ENCODE measurements at places on chromosomes 5 and 9.

DNA sequence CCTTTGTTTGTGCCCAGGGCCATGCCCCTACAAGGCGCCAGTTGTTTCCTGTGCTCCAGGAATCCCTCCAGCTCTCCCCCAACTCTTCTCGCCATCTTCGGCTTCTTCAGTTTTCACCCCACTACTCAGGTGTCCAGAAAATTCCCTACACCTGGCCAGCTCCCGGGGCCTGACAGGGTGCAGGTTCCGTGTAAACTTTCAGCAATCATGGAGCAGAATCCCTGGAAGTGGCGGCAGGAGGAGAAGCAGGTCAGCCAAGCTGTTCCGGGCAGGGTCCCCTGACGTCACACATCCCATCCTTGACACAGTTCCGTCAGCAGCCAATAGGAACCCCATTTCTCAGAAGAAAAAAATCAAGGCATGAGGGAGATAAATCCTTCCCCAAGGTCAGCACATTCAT, 12.2 kb upstream of the ADGRD2 start:
- no peak for DNase-seq

DNA sequence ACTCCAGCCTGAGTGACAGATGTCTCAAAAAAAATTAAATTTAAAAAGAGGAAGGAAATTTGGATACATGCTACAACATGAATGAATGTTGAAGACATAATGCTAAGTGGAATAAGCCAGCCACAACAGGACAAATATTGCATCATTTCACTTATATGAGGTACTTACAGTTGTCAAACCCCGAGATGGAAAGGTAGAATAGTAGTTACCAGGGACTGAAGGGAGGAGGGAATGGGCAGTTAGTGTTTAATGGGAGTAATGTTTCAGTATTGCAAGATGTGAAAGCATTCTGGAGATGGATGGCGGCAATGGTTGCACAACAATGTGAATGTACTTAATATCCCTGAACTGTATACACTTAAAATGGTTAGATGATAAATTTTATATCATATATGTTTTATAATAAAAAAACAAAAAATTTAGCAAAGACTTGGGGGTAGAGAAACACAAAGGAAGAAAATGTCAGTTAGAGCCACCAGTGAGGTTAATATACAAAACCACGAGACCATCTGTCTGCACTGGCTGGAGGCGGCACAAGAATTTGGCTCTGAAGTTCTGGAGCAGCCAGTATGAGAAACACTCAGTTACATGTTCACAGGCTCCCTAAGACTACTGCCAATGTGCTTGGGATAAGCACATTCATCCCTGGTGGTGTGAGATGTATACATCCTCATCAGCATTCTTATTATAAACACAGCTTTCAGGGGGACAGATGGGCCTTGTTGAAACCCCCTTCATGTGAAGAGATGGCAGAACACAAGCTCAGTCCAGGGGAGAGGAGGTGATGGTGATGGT, 37.0 kb upstream of the RPS23 start:
- no peak for DNase-seq

DNA sequence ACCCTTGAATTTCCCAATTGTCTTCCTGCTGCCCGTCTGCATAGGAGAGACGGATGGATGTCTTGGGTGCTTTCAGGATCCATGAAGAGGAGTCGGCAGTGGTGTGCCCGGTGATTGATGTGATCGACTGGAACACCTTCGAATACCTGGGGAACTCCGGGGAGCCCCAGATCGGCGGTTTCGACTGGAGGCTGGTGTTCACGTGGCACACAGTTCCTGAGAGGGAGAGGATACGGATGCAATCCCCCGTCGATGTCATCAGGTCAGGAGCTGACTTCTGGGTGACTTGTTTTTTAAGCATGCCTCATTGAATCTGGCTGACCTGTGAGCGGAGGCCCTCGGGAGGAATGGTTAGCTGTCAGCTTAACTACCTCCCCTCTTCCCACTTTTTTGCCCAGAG, 24.2 kb downstream of the GALNT12 start:
- DNase-seq, result no peak

DNA sequence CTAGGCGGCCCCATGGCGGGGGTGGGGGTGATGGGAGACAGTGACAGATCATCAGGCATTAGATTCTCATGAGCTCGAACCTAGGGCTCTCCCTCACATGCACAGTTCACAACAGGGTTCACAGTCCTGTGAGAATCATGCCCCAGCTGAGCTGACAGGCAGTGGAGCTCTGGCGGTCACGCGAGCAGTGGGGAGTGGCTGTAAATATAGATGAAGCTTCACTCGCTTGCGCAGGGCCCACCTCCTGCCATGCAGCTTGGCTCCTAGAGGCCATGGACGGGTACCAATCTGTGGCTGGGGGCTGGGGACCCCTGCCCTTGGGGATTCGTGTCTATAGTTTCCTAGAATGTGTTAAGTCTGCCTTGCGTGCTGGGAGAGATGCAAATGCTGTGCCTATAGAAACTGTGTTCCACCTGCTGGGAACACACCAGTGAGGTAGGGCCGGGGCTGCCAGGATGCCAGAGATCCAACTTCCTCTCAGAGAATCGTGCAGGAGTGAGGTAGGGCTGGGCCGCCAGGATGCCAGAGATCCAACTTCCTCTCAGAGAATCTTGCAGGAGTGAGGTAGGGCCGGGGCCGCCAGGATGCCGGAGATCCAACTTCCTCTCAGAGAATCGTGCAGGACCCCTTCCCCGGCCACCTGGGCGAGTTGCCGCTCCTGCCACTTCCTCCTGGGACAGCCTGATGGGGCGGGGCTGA, 14.1 kb upstream of the EXOC3 start:
- no peak for DNase-seq

DNA sequence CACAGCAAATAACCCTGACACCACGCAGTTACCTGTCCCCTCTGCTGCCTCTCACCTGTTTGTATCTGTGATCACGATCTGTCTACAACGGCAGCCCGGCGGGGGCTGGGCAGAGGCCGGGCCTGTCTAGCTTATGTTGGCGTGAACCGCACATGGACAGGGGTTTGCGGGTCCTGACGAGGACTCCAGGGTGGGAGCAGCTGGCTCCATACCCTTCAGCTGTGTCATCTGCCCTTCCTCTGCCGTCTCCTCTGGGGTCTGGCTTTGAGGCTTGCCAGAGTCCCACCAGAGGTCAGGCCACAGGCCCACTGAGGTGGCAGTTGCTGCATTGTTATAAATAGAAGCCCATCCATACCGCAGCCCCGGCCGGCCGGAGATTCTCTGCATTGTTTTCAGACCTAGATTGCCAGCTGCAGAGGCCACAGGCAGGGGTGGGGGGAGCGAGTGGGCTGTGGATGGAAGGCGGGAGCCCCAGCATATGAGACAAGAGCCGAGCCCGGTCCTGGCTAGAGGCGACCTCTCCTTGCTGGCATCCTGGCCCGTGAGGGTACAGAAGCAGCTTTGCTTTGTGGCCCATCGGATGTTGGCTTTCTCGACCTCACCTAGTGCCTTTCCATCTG, 37.8 kb downstream of the FAM78A start:
- no peak for DNase-seq

DNA sequence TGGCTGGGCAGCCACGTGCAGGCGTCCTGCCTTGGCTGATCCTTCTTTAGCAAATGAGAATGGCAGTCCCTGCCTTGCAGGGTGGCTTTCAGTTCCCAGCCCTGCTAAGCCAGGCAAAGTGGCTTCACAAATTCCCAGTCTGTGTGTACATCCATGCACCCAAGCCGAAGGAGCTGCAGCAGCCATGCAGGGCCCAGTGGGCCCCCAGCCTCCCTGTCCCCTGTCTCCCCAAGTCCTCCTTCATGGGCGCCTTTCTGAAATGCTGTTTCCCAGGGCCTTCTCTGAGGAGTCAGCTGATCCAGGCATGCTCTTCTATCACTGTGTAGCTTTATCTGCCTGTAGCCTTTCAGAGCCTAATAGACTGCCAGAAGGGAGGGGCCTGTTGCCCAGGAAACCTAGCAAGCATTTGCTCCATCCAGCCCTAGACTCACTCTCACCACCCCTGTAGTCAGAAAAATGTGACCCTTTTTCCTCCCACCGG, 47.4 kb upstream of the SHC3 start:
- DNase-seq, result no peak

GRCh38 chr5:10904862-10905432, 143.9 kb upstream of the DAP start:
- DNase-seq, result no peak

GRCh38 chr9:113536483-113537228, 73.1 kb downstream of the RGS3 start:
- no peak for DNase-seq

DNA sequence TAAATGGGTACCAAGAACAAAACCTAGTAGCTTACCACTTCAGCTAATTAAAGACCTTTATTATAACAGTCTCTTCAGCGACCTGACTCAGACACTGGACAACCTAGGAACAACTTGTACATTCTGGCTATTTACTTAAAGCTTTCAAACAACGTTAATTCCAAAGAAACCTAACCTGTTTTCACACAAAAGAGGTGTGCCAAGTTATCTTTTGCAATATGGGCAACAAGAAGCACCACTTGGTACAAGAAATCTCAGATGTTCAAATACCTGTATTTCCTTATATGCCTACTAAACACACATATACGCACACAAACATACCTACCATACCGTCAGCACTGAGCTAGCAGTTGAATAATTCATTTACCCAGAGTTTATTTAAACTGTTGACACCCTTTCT, 23.0 kb downstream of the RNF145 start:
- no peak for DNase-seq

All from NCI-H1105 (cell line).